NCI-H187 (cell line): ENCODE measurements at places on chromosomes 13 and 19.

DNA sequence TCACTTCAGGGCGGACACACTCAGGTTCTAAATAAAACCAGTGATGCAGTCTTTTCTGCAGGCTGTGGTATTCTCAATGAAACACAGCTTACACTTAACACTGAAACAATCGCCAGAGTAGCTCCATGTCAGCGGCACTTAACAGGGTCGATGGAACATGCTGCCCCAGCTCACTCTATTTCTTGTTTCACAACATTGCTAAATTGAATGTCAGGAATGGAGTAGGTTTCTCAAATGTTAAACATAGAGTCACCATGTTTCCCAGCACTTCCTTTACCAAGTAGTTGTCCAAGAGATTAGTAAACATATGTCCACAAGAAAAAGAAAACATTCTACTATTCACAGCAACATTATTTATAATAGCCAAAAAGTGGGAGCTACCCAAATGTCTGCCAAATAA lies 306.9 kb downstream of the SLITRK6 start:
- DNase-seq, result no peak

DNA sequence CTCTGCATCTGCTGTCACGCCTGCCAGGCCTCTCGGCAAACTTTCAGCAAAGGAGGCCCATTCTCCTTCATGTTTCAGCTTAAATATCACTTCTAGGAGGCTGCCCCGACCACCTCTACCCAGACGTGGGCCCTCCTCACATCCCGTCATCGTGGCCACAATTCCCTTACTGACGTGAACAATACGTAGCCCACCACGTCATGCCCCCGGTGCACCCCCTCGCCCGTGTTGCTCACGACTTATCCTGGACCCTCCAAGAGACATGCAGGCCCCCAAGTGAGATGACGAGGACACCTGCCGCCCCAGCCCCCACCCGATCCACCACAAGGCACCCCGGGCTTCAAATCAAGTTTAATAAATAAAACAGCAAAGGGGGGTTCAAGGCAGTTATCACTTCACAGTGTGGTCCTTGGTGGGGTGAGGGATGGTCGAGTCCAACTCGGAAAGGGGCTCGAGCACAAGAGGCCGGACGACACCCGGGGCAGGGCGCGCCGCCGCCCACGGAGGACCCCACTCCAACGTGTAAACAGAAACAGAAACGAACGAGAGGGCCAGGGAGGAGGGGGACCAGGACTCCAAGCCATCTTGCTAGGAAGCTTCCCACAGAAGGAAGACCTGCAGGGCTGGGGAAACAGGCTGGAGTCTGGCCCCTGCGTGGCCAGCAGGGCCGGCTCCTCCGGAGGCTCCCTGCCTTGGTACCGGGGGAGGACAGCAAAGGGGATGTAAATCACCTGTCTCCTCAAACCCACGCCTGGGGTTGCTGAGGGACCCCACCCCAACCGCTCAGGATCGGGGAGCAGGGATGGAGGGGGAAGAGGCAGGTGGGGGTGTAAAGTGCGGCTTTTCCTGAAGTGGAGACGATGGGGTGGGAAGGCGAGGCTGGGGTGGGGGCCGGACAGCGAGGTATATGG lies 14.3 kb upstream of the PLPP2 start:
- DNase-seq, result no peak

DNA sequence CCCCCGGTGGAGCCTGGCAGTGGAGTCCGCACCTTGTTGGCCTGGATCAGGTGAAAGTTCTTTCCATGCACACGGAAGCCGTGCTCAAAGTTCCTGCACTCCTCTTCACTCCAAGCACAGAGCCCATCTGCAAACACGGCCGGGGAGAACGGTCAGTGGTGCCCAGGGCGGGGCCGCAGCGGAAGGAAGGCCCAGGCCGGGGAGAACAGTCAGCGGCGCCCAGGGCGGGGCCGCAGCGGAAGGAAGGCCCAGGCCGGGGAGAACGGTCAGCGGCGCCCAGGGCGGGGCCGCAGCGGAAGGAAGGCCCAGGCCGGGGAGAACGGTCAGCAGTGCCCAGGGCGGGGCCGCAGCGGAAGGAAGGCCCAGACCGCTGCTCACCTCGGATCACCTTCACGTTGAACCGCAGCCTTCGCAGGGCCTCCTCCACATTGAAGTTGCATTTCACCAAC lies 20.6 kb upstream of the PLPP2 start:
- DNase-seq, result no peak

DNA sequence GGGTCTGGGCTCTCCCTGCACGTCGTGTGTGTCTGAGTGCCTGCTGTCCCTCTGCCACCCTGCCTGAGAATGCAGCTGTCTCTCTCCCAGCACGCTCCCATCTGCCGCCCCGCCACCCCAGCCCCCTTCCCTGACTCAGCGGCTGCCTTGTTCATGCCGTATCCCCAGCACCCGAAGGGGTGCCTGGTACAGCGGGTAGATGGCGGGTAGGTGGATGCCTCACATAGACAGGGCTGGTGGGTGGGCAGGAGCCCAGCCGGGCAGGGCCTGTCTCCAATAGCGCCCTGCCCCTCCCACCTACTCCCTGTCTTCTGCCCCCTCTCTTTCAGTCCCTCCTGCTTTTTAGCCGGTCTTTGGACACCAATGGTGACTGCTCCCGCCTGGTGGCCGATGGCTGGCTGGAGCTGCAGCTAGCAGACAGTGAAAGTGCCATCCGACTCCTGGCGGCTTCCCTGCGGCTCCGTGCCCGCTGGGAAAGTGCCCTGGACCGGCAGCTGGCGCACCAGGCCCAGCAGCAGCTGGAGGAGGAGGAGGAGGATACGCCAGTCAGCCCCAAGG lies 30.3 kb downstream of the DHX34 start:
- DNase-seq, result no peak

GRCh38 chr13:111906306-111906705 lies 160.6 kb upstream of the SOX1 start:
- no peak for DNase-seq

GRCh38 chr19:32322541-32322940 lies 22.9 kb upstream of the ZNF507 start:
- no peak for DNase-seq

- DNase-seq, result no peak
Measured at GRCh38 chr13:33348366-33348765, 62.8 kb upstream of the STARD13 start.

GRCh38 chr19:33715462-33715861 lies 81.2 kb upstream of the KCTD15 start:
- no peak for DNase-seq

DNA sequence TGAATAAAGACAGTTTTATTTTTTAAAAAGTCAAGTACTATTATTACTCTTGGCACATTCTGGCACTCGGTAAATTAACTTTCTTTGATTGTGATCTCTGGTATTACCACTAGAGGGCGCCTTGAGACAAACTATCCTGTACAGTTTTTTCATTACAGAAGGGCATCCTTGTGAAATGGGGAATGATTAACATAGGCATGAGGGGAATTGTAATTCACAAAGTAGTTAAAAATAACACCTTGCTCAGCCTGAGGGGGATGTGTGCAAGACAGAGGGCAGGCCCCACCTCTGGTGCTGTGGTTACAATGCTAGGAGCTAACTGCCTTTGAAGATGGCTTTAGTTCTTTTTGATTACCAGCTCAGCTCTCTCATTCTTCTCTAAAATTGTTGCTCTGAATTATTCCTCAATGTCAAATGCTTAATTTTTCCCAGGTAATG lies 24.2 kb upstream of the C1QTNF9B start:
- no peak for DNase-seq

GRCh38 chr13:34391076-34391475 lies 551.0 kb upstream of the NBEA start:
- no peak for DNase-seq

DNA sequence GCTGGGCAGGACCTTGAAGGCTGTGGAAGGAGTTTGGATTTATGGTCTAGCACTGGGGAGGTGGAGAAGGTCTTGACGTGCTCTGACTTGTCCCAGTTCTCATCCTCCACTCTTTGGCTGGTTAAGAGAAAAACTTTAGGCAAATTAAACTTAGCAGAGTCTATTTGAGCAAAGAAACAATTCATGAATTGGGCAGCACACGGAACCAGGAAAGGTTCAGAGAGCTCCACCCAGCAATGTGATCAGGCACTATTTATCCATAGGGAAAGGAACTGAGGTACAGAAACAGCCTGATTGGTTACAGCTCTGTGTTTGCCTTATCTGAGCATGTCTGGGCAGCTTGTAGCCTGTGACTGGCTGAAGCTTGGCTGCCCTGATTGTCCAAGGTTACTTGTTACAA lies 45.4 kb upstream of the CYP2B6 start:
- DNase-seq, result no peak

- no peak for DNase-seq
Measured at GRCh38 chr19:11268783-11269267, 6.5 kb upstream of the DOCK6 start.

DNA sequence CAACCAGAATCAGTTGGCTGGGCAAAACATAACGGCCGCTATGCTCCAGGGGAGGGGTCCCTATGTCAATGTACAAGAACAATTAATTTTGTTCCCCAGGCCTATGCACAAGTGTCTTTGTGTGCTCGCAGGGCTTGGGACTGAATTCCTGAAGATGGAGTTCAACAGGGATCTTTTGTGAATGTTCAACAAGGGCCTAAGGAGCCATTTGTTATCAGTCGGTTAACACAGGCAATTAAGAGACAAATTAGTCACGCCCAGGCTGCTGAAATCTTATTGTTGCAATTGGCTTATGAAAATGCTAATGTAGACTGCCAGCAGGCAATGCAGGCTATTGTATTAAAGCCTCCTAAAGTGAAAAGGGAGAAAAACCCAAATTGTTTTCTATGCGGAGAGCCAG lies 117.5 kb downstream of the ZNF429 start:
- no peak for DNase-seq

- DNase-seq, result no peak
Measured at GRCh38 chr13:45046445-45046844, 57.1 kb downstream of the GPALPP1 start.

GRCh38 chr19:1673645-1674292 lies 21.4 kb upstream of the TCF3 start:
- DNase-seq, result no peak

DNA sequence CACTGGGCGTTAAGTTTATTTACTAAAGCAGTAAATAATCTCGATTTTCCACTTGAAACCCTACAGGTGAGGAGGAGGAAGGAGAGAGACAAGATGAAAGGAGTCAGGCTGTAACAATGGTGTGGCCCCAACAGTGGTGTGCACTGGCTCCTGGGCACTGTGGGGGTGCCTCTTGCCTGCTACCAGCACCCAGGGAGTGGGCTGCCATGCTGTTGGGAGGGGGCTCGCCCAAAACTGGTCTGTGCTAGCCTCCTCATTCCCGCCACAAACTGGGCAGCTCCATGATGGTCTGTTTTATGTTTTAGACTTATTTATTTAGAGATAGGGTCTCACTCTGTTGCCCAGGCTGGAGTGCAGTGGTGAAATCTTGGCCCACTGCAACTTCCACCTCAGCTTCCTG lies 49.8 kb upstream of the SLC7A9 start:
- DNase-seq, result no peak

DNA sequence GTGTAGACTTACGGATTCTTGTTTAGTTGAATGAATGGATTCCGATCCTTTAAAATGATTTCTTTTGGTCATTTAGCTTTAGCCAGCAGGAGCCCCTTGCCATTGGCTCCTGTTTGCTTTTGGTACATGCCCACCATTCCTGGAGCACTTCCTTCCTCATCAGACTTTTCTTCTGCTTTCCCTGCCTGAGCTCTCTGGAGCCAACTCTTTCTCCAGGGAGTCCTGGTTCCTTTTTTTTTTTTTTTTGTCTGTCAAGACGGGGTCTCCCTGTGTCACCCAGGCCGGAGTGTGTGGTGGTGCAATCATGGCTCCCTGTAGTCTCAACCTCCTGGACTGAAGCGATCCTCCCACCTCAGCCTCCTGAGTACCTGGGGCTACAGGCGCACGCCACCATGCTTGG lies 37.8 kb downstream of the SMARCA4 start:
- no peak for DNase-seq

- DNase-seq, result no peak
Measured at GRCh38 chr13:27621116-27621365, 651 bp upstream of the POLR1D start.

DNA sequence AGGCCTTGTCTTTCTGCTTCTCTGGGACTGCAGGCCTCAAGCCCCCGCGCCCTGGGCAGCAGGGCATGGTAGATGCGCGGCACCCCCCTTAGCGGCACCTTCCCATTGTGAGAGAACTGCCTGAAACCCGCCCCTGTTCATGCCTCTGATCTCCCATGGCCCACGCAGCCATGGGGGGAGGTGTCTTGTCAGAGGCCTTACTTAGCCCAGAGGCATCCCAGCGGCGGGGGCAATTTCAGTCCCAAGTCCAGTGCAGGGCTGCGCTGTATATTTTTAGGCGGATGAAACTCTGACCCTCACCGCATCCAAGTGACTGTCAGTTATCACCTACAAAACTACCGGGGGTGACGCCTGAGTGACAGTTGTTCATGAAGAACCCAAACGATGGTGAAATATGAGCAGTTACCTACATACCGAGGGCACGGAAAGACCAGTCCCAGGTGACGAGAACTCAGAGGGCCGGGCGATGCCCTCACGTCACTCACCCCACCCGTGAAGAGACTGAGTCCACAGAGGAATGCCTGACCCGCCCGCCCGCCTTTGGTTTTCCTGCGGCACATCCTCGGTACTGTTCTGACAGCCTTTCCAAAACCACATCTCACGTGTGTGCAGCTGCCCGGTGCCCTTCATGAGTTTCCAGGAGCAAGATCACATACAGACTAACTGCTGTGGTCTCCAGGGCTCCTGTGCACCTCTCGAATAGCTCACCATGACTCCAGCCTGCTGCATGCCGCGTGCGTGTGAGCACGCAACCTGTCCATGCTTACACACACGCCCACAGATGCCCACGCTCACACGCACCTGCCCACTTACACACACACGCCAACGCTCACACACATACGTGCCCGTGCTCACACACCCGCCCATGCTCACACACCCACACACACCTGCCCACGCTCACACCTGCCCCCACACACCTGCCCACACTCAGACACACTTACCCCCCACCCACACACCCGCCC lies 14.4 kb downstream of the IL17D start:
- no peak for DNase-seq

GRCh38 chr13:99311748-99312492 lies 4.7 kb upstream of the GPR183 start:
- DNase-seq, result no peak

DNA sequence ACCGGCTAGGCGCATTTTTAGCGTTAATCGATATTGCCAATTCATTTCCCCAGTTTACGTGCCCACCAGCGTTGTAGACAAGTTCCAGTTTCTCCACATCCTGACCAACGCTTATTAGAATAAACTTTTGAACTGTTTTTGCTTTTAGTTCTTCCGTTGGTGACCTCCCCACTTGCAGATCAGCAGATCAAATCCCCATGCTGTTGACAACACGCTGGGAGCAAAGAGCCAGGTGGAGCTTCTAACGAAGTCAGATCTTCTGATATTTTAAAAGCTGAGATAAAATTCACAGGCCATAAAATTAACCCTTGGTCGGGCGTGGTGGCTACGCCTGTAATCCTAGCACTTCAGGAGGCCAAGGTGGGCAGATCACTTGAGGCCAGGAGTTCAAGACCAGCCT lies 21.2 kb downstream of the RCN3 start:
- no peak for DNase-seq

DNA sequence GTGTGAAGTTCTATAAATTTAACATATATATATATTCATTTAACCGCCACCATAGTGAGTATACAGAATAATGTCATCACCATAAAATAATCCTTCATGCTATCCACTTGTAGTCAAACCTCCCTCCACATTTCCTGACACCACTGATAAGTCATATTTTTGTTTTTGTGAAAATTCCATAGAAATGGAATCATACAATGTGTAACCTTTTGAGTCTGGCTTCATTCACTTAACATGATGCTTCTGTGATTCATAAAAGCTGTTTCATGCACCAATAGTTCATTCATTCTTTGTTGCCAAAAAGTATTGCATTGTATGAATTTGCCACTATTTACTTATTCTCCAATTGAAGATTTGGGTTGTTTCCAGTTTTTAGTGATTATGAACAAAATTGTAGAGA lies 497.5 kb upstream of the PCDH20 start:
- DNase-seq, result no peak
